ENCODE measurements at places on chromosomes 5 and 9.

DNA sequence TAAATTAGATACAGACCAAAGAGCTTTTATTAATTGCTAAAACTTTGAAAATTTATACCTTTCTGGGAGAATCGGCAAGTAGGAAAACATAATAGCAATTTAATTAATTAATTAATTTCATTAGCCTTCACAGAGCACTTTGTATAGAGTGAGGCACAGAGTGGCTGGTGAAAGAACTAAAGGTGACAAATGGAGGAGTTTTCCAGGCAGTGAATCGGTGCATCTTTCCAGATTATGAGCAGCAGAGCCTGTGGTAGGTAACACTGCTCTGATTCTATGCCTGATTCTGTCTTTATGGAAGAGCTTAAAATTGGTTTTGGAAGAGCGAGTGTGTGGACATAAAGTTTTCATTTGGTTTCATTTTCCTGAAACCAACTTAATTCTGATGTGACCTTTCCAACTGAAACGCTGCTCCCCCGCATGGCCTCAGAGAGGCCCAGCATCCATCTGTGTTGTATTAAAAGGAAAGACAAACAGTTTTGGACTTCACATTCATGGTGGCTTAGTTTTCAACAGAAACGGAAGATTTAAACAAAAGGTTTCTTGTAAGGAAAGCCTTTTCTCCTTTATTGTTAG lies 188.9 kb upstream of the RPS23 start:
- DNase-seq = no peak

DNA sequence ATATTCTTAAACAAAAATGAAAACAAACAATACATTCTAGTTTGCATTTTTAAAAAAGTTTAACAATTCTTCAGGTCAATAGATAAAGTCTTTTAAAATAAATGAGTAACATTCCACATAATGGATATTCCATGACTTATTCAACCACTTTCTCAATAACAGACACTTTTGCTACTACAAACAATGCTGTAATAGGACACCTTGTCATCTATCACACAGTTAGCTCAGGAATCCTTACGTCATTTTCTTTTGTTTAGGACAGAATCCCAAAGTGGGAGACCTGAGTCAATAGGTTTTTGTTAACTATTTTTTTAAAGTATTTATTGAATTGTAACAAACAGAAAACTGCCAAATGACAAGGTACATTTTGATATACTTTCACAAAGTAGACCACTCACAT lies 72.5 kb downstream of the CEP120 start:
- DNase-seq = no peak

- no peak for DNase-seq
Measured at GRCh38 chr9:131697097-131697496, 42.8 kb downstream of the RAPGEF1 start.

GRCh38 chr5:41275813-41276512 lies 62.6 kb upstream of the C6 start:
- DNase-seq = no peak

DNA sequence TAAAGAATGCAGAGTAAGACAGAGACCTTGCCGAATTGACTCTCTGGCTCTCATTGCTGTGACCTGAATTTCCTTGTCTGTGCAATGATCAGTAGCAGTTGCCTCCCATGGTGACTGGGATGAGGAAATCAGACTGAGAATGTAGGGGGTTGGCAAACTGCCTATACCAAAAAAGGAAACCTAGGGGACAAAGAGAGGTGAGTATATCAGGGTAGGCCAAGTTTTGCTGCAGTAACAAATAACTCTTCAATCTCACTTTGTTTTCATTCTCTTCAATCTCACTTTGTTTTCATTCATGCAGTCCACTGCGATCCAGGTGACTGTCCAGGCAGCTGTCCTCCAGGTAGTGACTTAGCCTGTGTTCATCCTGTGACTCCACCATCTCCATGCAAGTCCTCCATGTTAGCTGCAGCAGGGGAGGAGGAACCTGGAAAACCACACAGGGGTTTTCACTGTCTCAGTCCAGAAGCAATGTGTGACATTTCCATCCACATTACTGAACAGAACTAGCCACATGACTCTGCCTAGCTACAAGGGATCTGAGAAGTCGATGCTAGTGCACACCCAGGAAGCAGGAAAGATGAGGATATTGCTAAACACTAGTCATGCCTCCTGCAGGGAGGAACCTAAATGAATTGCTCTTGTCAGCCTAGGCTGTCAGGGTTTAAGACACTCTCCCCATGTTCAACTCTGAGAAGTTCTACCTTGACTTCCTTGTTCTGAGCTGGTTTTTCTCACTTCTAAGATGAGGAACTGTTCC lies 26.0 kb downstream of the TMEM174 start:
- no peak for DNase-seq

- peak; percentile 59 for DNase-seq
Measured at GRCh38 chr5:139514486-139514856, 31.9 kb upstream of the STING1 start.

DNA sequence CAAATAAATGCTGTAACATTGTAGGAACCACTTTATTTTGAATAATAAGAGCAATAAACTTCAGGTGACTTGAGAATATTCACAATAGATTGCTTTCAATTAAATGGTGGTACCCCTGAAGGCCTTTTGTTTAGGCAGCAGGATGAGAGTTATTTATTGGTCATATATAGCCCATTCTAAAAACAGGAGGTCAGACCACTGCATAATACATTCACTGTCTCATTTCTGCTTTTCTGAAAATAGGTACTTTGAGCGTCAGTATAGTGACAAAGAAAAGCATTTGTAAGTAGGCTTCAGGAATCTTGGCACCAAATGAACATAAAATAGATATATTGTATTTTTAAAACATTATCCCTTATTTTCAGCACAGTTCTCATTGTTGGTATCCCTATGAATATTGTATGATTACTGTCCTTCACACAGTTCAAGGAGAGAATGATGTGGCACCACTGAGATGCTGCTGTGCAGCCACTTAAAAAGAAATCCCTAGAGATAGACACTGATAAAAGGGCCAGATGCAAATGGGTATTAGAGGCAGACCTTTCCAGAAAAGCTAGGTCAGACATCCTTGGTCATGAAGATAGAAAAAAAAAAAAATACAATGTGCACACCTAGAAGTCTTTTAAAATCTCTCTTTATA lies 381.8 kb upstream of the ST8SIA4 start:
- DNase-seq = no peak

- DNase-seq = no peak
Measured at GRCh38 chr5:43305948-43306565, 7.2 kb downstream of the HMGCS1 start.

- DNase-seq = no peak
Measured at GRCh38 chr9:99335280-99335679, 113.2 kb downstream of the SEC61B start.

GRCh38 chr5:56190497-56190896 lies 42.6 kb downstream of the ANKRD55 start:
- DNase-seq = peak; percentile 19

- DNase-seq = no peak
Measured at GRCh38 chr5:109779036-109779735, 89.5 kb downstream of the MAN2A1 start.

- peak; percentile 41 for DNase-seq
Measured at GRCh38 chr5:1479581-1480188, 34.4 kb upstream of the SLC6A3 start.

DNA sequence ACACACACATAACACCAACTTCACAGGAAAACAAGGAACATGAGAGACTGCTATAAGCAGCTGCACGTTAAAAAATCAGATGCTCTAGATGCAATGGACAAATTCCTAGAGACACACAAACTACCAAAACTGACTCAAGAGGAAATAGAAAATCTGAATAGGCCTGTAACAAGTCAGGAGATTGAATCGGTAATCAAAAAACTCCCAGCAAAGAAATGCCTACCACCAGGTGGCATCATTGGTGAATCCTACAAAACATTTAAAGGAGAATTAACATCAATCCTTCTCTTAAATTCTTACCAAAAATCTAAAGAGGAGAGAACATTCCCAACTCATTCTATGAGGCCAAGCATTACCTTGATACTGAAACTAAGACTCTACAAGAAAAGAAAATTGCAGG lies 54.9 kb downstream of the NDST1 start:
- peak; percentile 31 for DNase-seq

- no peak for DNase-seq
Measured at GRCh38 chr5:59819806-59820205, 73.7 kb downstream of the PDE4D start.

GRCh38 chr5:116492016-116492623 lies 82.5 kb downstream of the SEMA6A start:
- no peak for DNase-seq

DNA sequence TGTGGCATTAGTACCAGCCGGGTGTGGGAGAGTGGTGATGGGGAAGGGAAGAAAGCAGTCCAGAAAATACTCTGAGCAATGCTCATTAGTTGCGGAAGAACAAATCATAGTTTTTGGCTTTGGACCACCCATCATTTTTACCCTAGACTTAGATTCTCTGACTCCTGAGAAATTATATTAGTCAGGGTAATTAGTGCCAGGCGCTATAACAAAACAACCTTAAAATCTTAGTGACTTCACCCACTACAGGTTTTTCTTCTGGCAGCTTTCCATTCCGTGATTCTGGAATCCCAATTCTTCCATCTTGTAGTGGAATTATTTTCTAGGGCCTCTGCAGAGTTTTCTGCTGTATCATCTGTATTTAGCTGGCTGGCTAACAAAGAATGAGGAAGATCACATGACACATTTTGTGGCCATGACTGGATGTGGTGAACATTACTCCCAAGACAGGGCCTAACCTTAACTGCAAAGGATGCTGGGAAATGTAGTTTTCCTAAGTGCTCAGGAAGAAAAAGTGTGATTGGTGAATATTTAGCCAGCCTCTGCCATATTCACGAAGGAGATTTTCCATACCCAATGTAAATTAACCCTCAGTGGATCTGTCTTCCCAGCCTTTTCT lies 373.0 kb upstream of the MEF2C start:
- no peak for DNase-seq

DNA sequence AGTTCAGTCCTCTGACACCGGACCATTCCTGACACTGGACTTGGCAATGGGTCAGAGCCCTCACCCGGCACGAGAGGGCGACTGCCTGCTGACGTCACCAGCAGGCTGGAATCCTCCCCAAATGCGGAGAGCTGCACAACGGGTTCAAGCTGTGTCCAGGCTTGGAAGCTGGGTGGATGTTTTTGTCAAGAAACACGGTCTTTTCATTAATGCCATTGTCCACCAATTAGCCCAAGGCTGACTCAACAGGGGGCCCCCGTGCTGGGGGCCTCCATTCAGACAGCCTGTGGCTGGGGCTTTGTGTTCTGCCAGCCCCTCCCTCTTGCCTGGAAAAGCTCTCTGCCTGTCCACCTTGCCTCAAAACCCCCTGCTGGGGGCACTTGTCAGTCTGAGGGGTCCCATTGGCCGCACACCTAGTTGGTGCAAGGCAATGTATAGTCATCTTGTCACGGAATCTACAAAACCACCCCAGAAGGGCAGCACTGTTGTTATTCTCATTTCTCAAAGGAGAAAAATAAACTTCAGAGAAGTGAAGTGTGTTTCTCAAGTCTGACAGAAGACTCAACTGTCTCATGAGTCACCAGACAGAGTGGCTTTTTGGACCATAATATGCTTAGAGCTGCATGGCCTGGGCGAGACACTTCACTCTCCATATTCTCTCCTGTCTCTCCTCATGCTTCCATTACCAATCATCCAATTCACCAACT lies 24.6 kb downstream of the NDUFA8 start:
- DNase-seq = no peak

GRCh38 chr5:15789642-15790041 lies 289.7 kb downstream of the FBXL7 start:
- DNase-seq = no peak

- DNase-seq = no peak
Measured at GRCh38 chr9:34246453-34246852, 67.6 kb downstream of the UBAP1 start.

DNA sequence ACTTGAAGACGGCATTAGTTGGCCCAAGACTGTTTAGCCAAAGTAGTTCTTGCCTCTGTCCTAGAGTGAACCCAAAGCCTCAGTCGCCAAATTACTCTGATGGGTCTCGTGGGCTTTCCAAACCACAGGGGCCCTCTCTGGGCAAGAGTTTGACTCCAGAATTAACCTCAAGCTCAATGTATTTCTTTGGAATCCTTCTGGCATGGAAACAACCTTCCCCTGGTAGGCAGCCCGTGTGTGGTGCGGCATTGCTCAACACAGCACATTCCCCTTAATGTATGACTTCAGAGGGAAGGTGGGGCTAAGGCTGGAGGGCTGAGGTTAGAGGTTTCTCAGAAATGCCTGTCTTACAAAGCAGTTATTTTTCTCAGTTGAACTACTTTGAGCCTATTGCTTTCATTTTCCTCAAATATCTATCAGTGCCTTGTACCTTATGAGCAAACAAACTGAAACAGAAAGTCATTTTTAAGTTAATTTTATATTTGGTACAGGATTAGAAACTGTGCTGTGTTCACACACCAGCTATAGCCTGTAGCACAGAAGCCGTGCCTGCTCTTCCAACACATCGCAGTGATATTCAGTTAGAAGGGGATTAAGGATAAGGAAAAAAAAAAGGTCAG lies 123.9 kb upstream of the HAPLN1 start:
- peak; percentile 49 for DNase-seq

GRCh38 chr5:111016801-111017200 lies 54.7 kb upstream of the TSLP start:
- DNase-seq = no peak

DNA sequence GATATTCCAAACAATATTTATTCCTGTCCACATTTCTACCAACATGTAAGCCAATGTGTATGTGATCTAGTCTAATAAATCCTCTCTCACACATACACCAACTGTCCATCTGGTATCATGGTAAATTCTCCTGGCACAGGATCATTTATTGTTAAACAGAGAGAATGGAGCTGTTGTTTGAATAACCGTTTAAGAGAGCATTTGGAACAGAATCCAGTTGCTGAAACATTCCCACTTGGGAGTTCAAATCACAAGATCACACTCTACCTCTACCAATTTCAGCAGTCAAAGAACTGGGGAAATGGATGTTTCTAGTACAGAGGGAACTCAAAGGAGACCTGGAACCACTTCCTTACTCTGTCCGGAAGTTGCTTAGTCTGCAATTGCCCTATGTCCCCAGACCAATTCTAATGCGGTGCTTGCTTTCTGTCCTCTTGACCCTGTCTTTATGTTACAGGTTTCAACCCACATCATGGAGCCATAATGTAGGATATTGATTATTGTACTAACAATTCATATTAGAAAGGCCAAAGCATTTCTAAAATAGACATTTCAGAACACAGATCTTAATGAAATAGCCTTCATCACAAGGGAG lies 488.4 kb downstream of the SEMA5A start:
- DNase-seq = no peak

DNA sequence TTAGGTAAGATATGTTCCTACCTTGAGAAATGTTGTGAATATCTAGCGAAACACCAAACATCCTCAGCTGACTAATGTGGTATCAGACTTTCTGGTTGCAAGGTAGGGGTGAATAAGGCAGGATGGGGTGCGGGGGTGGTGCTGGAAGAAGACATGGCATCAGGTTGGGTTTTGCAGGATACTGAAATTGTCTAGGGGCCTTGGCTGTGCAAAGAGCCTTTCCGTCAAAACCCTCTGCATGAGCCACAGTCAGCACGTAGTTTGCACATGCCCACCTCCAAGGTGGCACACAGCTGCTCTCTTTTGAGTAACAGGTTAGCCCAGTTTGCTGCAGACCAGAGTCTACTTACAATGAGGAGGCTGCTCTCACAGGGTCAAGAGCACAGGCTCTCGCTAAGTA lies 42.0 kb downstream of the SFXN1 start:
- peak; percentile 40 for DNase-seq

GRCh38 chr9:18362901-18363685 lies 110.9 kb upstream of the ADAMTSL1 start:
- DNase-seq = no peak
